ENCODE measurements at places on chromosomes 6 and 20.
A peak's percentile ranks its signal among the peaks of the same experiment; 100 is the strongest.

DNA sequence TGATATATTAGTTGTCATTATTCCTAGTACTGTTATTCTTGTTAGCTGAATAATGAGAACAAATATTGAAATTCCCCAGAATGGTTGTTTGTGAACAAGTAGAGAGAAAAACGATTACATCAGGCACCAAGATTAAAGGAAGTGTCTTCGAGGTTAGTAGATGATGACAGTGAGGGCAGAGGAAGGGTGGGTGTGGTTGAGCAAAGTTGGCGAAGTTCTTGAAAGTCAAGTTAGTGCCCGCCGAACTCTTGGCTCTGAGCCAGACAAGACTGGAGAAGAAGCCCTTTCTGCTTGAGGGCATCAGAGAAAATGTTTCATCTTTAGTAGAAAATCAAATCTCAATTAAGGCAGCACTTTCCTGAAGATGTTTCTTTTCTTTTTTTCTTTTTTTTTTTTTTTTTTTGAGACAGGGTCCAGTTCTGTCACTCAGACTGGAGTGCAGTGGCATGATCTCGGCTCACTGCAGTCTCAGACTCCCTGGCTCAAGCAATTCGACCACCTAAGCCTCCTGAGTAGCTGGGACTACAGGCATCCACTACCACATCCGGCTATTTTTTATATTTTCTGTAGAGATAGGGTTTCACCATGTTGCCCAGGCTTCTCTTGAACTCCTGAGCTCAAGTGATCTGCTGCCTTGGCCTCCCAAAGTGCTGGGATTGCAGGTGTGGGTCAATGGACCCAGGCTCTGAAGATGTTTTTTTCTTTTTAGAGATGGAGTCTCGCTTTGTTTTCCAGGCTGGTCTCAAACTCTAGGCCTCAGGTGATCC is 77.1 kb downstream of the SGK1 start:
- peak; percentile 62 for DNase-seq

- DNase-seq, result no peak
Measured at GRCh38 chr6:159217595-159218275, 48.5 kb downstream of the FNDC1 start.

DNA sequence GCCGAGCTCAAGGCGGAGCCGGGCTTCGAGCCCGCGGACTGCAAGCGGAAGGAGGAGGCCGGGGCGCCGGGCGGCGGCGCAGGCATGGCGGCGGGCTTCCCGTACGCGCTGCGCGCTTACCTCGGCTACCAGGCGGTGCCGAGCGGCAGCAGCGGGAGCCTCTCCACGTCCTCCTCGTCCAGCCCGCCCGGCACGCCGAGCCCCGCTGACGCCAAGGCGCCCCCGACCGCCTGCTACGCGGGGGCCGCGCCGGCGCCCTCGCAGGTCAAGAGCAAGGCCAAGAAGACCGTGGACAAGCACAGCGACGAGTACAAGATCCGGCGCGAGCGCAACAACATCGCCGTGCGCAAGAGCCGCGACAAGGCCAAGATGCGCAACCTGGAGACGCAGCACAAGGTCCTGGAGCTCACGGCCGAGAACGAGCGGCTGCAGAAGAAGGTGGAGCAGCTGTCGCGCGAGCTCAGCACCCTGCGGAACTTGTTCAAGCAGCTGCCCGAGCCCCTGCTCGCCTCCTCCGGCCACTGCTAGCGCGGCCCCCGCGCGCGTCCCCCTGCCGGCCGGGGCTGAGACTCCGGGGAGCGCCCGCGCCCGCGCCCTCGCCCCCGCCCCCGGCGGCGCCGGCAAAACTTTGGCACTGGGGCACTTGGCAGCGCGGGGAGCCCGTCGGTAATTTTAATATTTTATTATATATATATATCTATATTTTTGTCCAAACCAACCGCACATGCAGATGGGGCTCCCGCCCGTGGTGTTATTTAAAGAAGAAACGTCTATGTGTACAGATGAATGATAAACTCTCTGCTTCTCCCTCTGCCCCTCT is 1.1 kb downstream of the CEBPB start:
- peak; percentile 43 for DNase-seq

DNA sequence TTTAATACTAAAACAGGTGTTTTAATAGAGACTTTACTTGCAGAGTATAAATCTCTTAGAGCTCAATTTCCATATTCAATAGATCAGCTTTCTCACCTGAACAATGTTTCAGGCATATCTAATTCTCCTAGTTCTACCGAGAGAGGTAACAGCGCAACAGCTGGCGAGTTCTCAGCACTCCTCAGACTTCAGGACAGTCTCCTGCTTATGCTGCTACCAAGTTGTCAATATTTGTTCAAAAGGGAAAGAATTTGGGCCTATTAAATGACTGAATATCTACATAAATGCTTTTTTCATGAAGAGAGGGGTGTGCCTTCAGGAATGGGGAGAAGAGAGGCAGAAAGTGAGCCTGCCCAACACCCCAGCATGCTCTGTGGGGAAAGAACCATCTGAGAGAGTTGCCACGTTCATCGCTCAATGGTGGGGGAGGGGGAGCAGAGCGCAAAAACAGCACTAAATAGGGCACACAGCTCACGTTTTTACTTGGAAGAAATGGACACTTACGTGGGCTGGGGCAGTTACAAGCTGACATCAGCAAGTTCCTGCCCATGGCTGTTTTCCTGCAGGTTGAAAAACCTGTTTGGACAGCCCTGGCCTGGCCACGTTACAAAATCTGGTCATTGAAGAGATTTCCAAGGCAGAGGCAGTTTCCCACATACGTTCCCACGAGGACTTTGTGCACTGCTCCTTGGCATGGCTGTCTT is 38.0 kb downstream of the EZR start:
- no peak for DNase-seq

DNA sequence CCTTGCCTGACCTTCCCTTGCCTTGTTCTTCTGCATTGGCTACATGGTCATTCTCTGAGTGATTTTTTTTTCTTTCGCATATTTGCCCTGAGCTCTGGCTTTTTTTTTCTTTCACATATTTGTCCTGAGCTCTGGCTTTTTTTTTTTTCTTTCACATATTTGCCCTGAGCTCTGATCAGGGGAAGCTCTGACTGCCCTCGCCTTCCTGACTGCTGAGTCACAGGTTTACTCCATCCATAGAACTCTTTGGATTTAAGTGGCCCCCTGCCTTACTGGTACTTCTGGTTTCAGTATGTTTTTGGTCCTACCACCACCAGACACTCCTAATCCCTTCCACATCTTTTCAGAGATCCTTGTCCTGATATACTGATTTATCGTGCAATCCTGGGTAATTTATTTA is 201.1 kb downstream of the OGFRL1 start:
- DNase-seq, result no peak

DNA sequence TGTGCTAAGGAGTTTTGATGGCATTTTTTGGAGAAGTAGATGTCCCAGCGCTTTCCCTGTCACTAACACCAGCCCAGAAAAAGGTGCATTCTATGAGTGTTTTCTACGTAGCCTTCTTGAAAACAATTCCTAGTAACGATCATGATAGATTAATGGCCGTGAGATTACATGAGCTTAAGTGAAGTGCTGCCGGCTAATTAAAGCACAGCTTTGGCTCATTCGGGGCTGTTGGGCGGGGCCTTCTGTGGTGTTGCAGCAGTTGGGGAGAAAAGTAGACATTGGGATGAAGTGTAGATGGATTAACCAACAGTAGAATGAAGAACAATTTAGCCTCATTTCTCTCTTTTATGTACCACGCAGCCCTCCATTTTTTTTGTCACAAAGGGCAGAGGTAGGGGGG is 20.8 kb upstream of the TRAF3IP2 start:
- no peak for DNase-seq

- DNase-seq, result no peak
Measured at GRCh38 chr20:757506-757905, 10.8 kb downstream of the SLC52A3 start.

GRCh38 chr6:149271348-149272340 is 45.9 kb upstream of the TAB2 start:
- peak; percentile 6 for DNase-seq

DNA sequence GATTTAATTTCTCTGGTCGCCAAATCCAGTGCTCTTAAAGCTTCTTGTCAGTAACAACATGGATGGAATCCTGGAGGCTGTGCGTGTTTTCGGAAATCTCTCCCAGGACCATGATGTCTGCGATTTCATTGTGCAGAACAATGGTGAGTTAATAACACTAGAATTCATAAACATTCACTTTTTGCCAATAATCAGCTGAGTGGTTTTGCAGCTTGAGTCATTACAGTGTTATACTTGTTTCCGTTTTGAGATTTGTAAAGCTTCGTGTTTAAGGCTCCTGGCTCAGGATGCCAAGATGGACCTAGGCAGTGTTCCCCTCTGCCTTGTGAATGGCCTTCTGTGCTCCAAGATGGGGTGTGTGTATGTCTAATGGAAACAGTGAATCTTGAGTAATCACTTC is 113.8 kb downstream of the ARMC2 start:
- DNase-seq, result no peak

- DNase-seq, result no peak
Measured at GRCh38 chr6:166583230-166583965, 3.1 kb downstream of the RAMACL start.

- no peak for DNase-seq
Measured at GRCh38 chr20:12860619-12861247, 148.0 kb upstream of the SPTLC3 start.

DNA sequence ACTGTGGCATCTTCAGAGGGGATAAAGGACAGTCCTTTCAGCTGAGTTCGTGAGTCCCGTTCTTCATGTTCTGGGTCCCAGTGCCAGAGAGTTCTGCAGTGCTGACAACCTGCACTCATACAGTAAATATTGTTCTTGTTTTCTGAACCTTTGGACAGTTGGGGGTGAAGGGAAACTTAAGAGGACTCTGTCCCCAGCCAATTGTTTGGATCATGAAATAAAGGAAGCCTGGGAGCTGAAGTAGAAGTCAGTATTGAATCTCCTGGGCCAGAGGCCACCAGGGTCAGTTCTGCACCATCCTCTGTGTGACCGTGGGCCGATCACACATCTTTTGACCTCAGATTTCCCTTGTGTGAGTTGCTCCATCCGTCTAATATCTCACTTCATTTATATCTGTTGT is 3.2 kb downstream of the SLC2A12 start:
- DNase-seq, result no peak

GRCh38 chr20:5469111-5469510 is 152.4 kb upstream of the PROKR2 start:
- no peak for DNase-seq

DNA sequence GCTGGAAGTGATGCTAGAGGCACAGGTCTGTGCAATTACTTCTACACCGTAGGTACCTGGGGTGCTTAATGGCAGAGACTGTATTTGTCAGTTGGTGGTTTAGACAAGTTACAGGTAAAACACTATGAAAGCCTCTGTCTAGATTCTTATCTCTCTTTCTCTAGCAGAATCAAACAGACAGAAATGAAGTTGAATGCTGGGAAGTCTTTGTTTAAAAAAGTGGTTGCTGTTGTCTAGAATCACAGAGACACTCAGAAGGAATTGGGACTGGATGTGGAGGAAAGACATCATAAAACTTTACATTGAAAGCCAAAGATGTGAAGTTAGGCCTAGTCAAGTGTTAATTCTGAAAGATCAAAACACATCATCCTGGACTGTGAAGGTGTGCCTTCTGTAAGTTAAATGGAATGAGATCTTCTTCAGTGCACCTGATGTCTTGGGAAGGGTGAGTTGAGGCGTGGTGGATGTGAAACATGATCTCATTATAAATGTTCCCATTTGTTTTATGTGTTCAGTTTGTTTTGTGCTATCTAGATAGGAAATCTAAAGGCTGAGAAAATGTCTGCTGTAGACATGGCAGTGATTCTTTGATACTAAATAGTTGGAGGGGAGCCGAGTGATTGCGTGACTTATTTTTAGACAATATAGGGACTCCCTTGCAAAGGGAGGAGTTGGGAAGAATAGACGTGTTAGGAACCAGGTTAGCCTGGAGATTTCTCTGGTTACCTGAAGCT is 290.2 kb downstream of the SOX4 start:
- no peak for DNase-seq

DNA sequence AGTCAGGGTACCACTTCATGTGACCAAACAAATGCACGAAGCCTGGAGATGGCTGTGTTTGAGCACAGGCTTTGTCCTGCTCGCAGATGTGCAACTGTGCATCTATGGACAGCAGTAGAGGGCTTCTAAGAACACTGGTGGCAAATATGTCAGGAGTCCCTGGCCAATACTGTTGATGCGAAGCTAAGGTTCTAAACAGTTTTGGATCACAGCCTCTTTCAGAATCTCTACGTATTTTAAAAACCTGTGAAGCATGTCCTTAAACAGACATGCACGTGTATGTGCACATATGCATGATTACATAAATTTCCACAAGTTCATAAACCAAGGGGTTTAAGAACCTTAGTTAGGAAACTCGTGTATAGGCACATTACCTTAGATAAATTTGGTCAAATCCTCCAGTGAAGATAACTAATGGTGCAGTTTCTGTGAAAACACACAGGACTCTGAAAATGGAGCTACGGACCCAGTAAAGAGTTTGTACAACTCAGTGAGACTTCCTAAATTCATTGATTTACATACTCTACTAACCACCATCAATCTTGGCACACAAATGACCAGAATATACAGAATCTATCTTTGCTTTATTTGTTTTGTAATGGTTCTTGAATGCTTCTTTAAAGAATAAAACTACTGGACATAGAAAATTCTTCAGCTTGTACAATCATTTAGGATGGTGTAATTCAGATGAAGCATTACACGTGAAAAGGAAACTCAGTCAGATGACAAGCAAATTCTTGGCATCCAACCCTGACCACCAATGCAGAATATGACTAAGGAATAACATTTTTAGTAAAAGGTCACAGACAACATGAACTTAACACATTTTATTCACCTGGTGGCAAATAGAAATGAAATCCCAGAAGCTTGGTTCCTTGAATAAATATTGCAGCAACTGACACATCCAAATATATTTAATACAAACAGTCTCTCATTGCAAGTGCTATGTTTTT is 27.4 kb downstream of the KCNQ5 start:
- no peak for DNase-seq

GRCh38 chr6:98747960-98748359 is 86.4 kb upstream of the POU3F2 start:
- DNase-seq, result no peak

GRCh38 chr6:24875534-24875901 is 60.2 kb downstream of the RIPOR2 start:
- DNase-seq, result no peak

DNA sequence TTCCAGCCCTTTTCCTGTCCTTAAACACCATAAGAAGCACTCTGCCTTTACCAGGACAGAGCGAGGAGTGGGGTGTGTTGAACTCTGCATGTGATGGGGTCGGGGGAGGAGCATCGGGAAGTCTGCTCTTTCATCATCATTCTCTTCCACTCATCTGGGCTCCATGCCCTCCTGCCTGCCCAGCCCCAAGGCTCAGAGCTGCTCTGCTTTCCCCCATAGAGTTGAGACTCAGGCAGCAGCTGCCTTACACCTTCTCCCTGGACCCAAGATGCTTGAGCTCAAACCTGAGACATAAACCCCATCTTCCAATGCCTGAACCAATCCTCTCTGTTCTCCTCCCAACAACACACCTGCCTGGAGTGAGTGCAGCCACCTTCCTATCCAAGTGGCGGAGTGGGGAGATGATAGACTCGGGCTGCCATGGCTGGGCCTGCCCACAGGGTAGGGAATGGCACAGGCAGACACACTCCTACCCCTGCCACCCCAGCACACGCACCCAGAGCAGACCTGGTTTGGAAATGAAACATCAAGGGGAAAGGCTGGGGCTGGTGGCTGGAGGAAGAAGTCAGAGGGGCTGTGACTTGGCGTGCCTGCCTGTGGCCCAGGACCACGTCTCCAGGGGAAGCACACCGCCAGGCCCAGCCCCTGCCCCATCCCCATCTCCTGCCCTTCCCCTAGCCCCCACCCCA is 28.4 kb downstream of the TFEB start:
- no peak for DNase-seq

GRCh38 chr6:165858586-165858985 is 195.5 kb upstream of the PDE10A start:
- no peak for DNase-seq

Data from activated T-helper 1 cell treated with Interleukin-2 at 50 U/mL for 16 hours (primary cell).